NK-92 treated with Interleukin-12 subunit alpha and Interleukin-12 subunit beta, amount 100 ng/mL, for 24 hours (cell line): ENCODE measurements at places on chromosomes 12 and 14.

DNA sequence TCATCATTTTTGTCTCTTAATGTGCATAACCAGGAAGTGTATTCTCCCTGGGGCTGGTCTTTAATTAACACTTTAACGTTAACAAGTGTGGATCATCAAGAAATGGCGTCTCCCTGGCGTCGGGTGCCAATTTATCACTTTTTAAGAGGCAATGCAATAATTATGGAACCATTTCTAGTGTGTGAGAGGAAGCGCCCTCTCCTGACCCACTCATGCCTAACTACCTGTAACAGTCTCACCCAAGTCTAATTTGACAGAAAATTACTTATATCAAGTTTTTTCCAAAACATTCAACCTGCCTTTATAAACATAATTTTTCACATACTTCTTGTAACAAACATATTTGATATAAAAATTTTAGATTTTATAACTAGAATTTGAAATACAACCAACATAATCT is 905.3 kb upstream of the MDGA2 start:
- no peak for DNase-seq

- no peak for DNase-seq
These were observed 63.7 kb upstream of the YARS2 start for GRCh38 chr12:32819424-32819823.

- no peak for DNase-seq
These were observed 99.2 kb downstream of the ADGRD1 start for GRCh38 chr12:131052929-131053328.

DNA sequence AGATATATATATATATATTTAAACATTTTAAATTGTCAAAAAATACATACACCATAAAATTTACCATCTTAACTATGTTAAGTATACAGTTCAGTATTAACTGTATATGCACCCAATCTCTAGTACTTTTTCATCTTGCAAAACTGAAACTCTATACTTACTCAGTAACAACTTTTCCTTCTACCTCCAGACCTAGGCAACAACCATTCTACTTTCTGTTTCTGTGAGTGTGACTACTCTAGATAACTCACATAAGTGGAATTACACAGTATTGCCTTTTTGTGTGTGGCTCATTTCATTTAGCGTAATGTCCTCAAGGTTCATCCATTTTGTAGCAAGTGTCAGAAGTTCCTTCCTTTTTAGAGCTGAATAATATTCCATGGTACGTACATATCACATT is 8.2 kb downstream of the FAM234B start:
- no peak for DNase-seq
